Activated naive CD4-positive, alpha-beta T cell treated with Interleukin-2 at 50 U/mL for 16 hours (primary cell): ENCODE measurements at places on chromosomes 11 and 22.
A peak's percentile ranks its signal among the peaks of the same experiment; 100 is the strongest.

- DNase-seq: no peak
Measured at GRCh38 chr11:38460429-38460828, 1862.4 kb upstream of the RAG2 start.

DNA sequence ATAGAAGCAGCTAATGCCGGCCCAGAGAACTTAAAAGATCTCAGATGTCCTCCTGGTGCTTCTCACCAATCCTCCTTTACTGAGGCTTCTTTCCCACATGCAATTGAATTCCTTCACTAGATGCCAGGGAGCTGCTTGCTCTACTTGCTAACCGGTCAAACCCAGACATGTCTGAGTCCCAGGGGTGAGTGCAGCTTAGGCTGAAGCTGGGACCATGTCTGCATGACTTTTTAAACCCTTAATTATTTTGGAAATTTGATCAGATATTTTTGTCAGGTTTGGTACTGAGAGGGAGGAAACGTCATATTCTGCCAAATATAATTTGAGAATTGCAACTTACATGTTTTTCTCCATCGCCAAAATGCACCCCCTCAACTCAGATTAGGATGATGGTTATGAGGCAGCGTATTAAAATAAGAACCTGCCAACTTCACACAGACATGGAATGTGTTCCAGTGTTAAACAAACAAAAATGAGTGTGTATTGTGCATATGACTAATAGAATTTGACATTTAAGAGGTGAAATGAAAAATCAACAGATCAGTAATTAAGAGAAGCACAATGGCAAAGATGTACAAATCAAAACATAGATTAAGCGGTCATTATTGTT lies 529.5 kb downstream of the ETS1 start:
- no peak for DNase-seq

- DNase-seq: no peak
Measured at GRCh38 chr11:59226396-59226795, 13.7 kb upstream of the MPEG1 start.

GRCh38 chr11:21421711-21422329 lies 752.4 kb downstream of the NELL1 start:
- no peak for DNase-seq

- peak; percentile 35 for DNase-seq
Measured at GRCh38 chr11:14908214-14908880, 16.3 kb upstream of the CYP2R1 start.

GRCh38 chr11:73316422-73316821 lies 8.3 kb downstream of the ARHGEF17 start:
- DNase-seq: no peak

DNA sequence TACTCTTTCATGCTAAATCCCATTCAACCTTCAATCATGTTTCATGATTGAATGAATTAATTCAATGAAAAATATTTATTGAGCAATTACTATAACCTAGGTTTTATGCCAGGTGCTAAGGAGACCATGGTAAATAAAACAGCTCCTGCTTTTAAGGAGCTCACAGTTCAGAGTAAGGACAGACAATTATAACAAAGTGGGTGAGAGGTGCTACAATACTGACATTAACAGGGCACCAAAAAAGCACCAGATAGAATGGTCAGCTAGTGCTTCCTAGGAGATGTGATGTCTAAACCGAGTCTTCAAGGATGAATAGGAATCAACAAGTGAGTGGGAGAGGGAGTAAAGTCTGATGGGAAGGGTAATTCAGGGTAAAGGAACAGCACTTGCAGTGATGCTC lies 366.7 kb downstream of the SOX6 start:
- DNase-seq: no peak

DNA sequence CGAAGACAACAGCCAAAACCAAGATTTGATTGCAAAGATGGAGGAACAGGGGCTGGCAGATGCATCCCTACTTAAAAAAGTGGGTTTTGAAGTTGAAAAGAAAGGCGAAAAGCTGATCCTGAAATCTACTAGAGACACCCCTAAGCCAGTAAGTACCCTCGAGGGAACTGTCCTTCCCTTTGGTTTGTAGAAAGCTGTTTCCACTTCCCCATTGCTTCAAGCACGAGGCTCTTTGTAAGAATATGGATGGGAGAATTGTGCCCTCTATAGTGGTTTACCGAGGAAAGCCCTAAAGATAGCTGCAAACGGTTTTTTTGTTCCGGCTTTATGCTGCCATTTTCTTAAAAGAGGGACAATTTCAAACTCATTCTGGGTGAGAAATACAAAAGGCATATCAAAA lies 133.9 kb downstream of the WNT7B start:
- DNase-seq: no peak

GRCh38 chr11:86664930-86665329 lies 7.5 kb downstream of the ME3 start:
- DNase-seq: no peak

DNA sequence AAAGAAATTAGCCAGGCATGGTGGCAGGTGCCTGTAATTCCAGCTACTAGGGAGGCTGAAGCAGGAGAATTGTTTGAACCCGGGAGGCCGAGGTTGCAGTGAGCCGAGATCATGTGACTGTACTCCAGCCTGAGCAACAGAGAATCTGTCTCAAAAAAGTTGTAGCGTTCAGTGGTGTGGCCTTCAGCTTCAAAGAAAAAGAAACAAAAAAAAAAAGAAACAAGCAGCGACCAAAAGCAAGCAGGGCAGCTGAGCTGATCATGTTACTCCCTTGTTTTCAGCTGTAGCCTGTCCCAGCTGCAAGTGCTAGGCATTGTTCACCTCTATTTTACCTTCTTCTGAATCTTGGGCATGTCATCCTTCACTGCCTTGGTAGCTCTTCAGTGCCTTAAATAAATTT lies 37.0 kb downstream of the SFI1 start:
- DNase-seq: no peak

DNA sequence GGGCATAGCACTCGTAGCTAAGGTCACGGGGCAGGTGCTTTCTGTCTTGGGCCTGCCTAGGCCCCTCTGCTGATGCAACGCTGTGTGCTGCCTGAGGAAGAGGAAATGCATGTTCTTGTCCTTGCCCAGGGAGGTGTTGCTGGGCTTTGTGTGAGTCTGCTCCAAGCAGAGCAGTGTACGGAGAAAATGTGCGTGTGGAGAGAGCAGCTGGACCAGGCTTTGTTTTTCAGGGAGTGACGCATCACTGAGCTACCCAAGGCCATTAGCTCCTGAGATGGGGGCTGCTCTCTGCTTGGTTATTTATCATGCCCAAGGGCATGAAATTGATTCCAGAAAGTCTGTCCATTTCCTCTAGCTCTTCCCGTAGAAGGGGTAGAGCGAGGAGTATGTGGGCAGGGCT lies 82.9 kb upstream of the THY1 start:
- DNase-seq: no peak

DNA sequence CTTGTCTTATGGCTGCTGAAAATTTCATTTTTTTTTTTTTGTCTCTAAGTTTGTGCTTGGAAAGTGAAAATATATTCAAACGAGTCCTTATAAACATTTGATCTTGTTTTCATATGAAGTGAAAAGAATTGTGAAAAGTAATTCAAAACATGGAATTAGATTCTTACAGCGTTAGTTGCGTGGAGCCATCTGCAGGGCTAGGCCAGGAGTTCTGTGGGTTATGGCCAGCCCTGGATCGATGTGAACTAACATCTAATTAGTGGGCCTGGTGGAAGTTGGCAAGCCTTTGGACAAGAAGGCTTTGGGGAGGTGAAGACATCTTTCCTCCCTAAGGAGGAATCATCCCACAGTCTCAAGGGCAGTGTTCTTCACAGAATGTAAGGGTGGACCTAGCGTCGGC lies 37.2 kb downstream of the PARVA start:
- no peak for DNase-seq

DNA sequence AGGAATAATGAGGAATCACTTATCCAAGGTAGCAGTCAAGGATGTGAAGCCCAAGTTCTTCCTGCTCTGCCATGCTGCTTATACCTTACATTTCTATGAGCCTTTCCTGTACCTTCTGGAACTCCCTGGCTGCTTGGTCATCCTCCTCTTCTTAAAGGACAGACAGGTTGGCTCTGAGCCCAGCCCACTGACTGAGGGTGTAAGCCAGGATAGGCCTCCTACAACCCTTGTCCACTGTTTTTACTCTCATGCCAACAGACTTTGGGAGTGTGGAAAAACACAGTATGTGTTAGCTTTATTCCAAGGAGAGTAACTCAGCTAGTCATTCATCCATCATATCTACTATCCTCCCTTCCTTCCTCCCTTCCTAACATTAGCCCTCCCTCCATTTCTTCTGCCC lies 47.5 kb downstream of the IRAG1 start:
- DNase-seq: no peak

DNA sequence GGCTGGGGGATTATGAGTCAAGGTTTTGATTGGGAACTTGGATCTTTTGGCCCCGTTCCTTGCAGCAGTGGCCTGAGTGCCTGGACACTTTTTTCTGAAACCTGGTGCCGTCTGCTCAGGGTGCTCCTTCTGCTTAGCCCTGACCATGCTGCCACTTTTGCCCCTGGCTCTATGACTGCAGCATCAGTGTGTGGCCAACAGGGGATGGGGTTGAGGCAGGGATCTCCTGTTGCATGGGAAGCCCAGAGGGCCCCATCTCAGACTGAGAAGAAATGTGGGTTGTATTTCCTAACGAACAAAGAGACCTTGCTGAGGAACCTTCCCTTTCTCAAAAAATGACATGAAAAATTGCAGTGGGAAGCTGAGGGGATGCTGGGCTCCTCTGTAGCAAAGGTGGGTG lies 18.7 kb downstream of the POU2F3 start:
- no peak for DNase-seq

GRCh38 chr22:50673231-50674129 lies 857 bp downstream of the SHANK3 start:
- no peak for DNase-seq

DNA sequence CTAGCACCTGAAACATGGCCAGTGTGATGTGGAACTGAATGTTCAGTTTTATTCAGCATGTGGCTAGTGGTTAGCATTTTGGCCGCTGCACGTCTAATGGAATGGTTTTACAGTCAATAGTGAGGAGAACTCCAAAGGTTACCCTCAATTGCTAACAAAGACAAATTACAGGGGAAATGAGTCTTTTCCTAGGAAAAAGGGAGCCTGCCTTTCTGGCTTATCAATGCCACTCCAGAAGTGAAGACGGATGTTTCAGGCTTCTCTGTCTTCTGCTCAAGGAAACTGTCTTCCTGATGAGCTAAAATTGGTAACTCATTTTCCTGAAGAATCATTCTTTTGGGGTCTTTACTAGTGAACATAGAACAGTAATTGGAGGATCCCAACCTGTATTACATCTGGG lies 84.3 kb upstream of the CRTAM start:
- no peak for DNase-seq

- no peak for DNase-seq
Measured at GRCh38 chr22:24289114-24289513, 18.5 kb downstream of the SPECC1L start.

DNA sequence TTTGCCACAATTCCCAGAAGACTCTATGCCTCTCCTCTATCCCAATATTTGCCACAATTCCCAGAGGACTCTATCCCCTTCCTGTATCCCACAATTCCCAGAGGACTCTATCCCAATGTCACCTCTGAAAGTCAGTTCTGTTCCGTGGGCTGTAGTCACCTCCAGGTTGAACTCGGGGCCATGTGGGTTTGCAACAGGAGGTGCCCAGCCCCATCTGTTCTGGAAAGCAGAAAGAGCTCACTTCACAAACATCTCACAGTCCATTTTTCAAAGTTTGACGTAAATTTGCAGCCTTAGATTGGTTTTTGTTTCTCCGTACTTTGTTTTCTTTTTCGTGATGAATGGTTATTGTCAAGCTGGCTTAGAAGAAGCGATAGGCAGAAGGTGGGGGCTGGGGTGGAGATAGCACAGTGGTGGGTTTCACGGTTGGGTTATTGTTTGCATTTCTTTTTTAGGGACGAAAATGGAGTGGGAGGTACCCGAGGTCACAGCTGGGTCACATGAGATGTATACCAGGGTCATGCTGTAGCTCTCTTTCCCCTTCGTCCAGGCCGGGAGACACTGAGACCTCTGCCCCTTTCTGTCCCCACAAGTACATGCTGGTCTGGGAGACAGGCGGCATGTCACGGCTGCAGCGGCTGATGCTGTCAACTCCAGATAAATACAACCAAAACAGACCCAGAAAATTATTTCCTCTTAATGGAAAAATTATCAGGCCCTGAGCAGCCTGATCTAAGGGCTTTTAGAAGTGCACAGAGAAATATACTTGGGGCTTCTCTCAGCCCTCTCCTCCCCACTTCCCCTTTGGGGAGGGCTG lies 374.5 kb downstream of the CADM1 start:
- no peak for DNase-seq

GRCh38 chr11:14905104-14906033 lies 13.3 kb upstream of the CYP2R1 start:
- peak; percentile 76 for DNase-seq

GRCh38 chr11:14323118-14323676 lies 35.8 kb downstream of the RRAS2 start:
- no peak for DNase-seq

DNA sequence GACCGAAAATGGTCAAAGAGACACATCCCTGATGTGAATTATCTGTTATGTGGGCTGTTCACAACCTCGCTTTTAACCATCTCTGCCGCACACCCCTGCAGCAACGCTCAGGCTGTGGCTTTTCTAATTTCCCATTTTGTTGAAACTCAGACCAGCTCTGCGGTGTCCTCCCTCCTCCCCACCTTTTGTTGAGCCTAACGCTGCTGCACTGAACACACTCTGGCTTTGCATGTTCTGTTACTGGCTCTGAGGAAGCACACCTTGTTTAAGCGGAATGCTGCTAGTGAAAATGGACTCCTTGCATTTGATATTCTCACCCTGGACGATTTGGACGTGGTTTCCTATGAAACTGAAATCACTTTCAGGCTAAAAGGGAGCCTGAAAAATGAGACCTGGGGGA lies 198.5 kb upstream of the MTNR1B start:
- DNase-seq: no peak

DNA sequence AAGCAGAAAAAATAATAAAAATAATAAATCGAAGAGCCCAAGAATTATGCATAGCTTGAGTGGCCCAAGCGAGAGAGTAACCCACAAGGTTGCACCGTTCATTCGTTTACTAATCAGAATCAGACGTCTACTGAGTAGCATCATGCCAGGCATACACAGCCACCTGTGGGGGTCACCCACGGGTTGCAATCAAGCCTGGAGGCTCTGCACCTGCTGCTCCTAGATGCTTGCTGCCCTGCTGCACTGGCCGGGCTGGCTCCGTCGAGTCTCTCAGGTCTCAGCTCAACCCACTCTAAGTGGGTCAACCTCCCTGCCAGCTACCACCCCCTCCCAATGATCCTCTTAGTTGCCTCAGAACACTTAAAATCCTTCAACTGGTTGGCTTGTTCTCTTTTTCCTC lies 2.0 kb upstream of the TESMIN start:
- no peak for DNase-seq

DNA sequence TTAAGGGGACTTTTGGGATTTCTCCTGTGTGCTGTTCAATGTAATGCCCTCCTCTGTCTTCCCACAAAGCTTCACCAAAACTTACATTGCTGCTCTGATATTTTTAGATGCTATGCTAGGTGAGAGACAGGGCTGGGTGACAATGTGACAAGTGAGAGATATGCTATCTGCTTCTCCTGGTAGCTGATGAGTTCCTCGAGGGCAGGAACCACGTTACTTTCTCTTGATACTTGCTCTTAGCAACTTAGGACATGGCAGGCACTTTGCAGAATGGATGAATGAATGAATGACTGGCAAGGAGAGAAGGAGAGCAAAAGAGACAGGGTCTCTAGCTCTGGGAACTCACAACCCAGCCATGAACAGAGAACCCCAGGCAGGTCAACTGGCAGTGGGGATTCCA lies 115.4 kb downstream of the C11orf58 start:
- no peak for DNase-seq

- no peak for DNase-seq
Measured at GRCh38 chr11:90251599-90251998, 28.8 kb upstream of the CHORDC1 start.

GRCh38 chr22:38614332-38615063 lies 41.7 kb downstream of the FAM227A start:
- no peak for DNase-seq
